Naive thymus-derived CD4-positive, alpha-beta T cell (primary cell): ENCODE measurements at places on chromosomes 3 and 15. TPM values are rescaled to one million over a fixed set of nuclear protein-coding genes. Genes with fewer than 3 reads are reported as not detected.

FETUB gene
- not detected in 2 replicates for total RNA-seq

AMIGO3 gene
- total RNA-seq = not detected

VIPR1 gene
- total RNA-seq = 70.5 TPM

SPTSSB gene
- not detected in 2 replicates for total RNA-seq

KIF15 gene
- 0.11 TPM for total RNA-seq

NOX5 gene
- 0.05 TPM for total RNA-seq

MUC13 gene
- total RNA-seq = not detected

SLC12A1 gene
- not detected in 2 replicates for total RNA-seq

ETV5 gene
- total RNA-seq = 0.65 TPM

GHSR gene
- total RNA-seq = not detected

OXTR gene
- 0.94 and 1.3 TPM in 2 replicates for total RNA-seq

KLHL24 gene
- 161 TPM for total RNA-seq

GOLGA6L2 gene
- not detected for total RNA-seq

TPRG1 gene
- total RNA-seq = 3.3 TPM

SI gene
- not detected for total RNA-seq

PAK6 gene
- total RNA-seq = 1.9 TPM

ADPRH gene
- 0.73 TPM for total RNA-seq

LDHAL6B gene
- not detected for total RNA-seq

ACOX2 gene
- not detected for total RNA-seq

ISG20 gene
- 111 TPM for total RNA-seq

OSBPL10 gene
- 3.6 and 5.3 TPM in 2 replicates for total RNA-seq

GMNC gene
- total RNA-seq = not detected

CISH gene
- 47.5 TPM for total RNA-seq

UQCRC1 gene
- 89.0 TPM for total RNA-seq

MEIS2 gene
- not detected for total RNA-seq

C3orf20 gene
- total RNA-seq = 0.49 TPM

MYH15 gene
- total RNA-seq = 0.29 and 0.31 TPM in 2 replicates

RFTN1 gene
- total RNA-seq = 61.5 TPM

C3orf49 gene
- not detected for total RNA-seq

FOXB1 gene
- total RNA-seq = 0.89 and 0.97 TPM in 2 replicates

SPATA12 gene
- not detected for total RNA-seq

IQCF5 gene
- total RNA-seq = not detected

TEX9 gene
- 0.20 and 1.6 TPM in 2 replicates for total RNA-seq

SERPINI2 gene
- not detected for total RNA-seq

TF gene
- total RNA-seq = 0.28 and 0.44 TPM in 2 replicates

KCNMB2 gene
- not detected for total RNA-seq

MOBP gene
- total RNA-seq = not detected

NTRK3 gene
- 0.05 and 0.13 TPM in 2 replicates for total RNA-seq

CCR8 gene
- total RNA-seq = not detected

SLC51A gene
- total RNA-seq = not detected

EIF3J gene
- 68.5 TPM for total RNA-seq

SNTN gene
- not detected for total RNA-seq

OCA2 gene
- not detected for total RNA-seq

GOLGA8R gene
- total RNA-seq = 5.3 and 7.3 TPM in 2 replicates

ZNF710 gene
- total RNA-seq = 23.4 and 25.1 TPM in 2 replicates

CHRNA3 gene
- total RNA-seq = not detected

CIB2 gene
- total RNA-seq = 2.0 TPM

NPAP1 gene
- not detected for total RNA-seq

VPS33B gene
- total RNA-seq = 20.4 TPM

IL20RB gene
- total RNA-seq = 3.4 TPM

FGD5 gene
- total RNA-seq = not detected

PLAAT1 gene
- total RNA-seq = not detected in 2 replicates

SATB1 gene
- total RNA-seq = 459 TPM
